ENCODE measurements at places on chromosomes 11 and 22.

GRCh38 chr11:90737444-90738050 is 514.7 kb upstream of the CHORDC1 start:
- DNase-seq = no peak

- no peak for DNase-seq
These were observed 1414.1 kb downstream of the LRRC4C start for GRCh38 chr11:40045312-40045711.

DNA sequence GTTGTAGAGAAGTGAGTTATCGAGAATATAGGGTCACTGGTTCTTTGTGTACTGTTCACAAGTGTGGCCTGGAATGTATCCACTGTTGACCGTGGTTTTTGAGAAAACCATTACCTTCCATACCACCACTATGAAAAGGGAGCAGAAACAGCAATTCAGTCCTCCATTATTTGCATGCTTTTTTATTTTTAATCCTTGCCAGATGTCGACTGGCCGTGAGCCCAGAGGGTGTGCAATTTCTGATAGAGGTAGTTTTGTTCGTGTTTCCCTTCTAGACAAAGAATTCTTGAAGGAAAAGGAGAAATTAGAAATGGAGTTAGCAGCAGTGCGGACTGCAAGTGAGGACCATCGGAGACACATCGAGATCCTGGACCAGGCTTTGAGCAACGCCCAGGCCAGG is 81.7 kb downstream of the AMOTL1 start:
- DNase-seq = no peak

DNA sequence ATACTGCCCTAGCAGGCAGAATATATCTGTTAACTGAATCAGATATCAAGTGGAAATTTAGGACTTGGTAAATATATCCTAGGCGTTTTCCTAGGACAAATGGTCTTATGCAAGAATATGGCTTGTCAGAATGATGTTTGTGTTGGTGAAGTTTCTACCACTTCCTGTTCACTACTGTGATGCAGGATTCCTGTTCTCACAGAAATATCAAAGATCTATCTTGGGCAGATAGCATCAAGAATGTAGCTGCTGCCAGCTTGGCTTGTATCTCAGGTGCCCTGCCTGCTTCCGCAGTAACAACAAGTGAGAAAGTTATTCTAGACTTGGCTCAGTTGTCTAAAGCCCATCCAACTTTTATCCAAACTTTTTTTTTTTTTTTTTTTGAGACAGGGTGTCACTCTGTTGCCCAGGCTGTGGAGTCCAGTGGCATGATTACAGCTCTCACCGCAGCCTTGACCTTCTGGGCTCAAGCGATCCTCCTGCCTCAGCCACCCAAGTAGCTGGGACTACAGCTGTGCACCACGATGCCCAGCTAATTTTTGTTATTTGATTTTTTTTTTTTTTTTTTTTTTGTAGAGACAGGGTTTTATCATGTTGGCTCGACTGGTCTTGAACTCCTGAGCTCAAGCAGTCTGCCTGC is 61.3 kb downstream of the PPME1 start:
- no peak for DNase-seq

GRCh38 chr11:28209906-28210305 is 101.7 kb downstream of the METTL15 start:
- DNase-seq = no peak

- no peak for DNase-seq
These were observed 13.5 kb upstream of the ZC3H12C start for GRCh38 chr11:110079726-110080125.

DNA sequence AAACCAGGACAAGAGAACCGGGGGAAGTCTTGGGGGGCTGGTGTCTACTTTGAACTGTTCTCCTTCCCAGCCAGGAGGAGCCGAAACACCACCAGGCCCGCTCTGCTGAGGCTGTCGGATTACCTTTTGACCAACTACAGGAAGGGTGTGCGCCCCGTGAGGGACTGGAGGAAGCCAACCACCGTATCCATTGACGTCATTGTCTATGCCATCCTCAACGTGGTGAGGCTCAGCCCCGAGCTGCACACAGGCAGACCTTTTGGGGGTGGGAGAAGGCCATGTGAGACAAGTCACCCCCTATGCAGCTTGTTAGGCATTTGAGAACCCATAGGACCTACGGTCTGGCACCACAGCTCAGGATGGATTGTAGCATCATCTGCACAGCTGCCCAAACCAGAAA is 2.8 kb downstream of the HTR3A start:
- no peak for DNase-seq

DNA sequence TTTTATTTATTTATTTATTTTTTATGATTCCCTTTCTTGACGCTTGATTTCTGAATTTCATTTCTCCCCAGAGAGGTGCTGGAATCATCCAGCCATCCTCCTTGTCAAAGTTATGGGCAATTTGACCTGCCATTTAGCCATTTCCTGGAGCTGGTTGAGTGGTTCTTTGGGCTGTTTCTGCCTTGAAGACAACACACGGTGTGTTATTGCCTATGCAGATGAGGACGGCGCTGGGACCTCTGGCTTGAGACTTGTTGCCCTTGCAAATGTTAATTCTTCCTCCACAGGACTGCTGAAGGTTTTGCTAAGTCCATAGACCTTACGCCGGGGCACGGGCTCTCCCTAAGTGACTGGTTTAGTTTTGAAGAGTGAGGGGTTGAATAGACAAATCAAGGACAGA is 147.9 kb upstream of the PLET1 start:
- no peak for DNase-seq

DNA sequence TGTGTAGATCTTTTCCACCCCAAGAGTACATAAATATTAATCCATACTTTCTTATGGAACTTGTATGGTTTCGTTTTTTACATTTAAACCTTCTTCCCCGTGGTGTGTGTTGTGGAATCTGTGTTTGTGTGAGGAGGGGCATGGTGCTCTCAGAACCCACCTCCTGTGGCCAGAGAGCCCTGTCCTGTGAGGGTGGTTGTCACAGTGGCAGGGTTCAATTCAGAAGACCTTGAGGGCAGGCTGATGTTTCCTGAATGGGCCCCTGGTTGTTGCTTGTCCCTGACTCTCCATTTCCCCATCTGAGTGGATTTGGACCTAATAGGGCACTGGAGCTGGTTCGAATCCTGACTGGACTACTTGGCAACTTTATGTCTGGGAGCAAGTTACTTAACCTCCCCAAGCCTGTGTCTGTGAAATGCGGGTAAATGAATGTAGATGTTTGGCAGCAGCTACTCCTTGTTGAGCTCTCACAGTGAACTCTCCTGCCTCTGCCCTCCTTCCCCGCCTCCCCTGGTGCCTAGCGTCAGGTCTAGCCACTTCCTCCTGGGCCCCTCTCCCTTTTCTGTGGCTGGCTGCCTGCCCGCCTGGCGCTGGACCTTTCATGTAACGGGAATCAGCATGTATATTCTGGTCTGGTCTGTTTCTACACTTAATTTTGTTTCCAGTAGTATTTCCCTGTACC is 7.3 kb downstream of the NEAT1 start:
- no peak for DNase-seq

Measured in kidney epithelial cell (primary cell).